Activated T-cell treated with anti-CD3 and anti-CD28 coated beads, Interleukin-2, amount 50 U/mL, for 4 hours (primary cell): ENCODE measurements at places on chromosomes 2 and 18. TPM values are rescaled to one million over a fixed set of nuclear protein-coding genes. Genes with fewer than 3 reads are reported as not detected.

SAG gene
- total RNA-seq, result not detected

MAPK4 gene
- total RNA-seq, result not detected

KCNE4 gene
- total RNA-seq, result not detected

PDE11A gene
- not detected for total RNA-seq

HJURP gene
- 6.2 TPM for total RNA-seq

HAAO gene
- total RNA-seq, result not detected

IL1F10 gene
- not detected for total RNA-seq

- DNase-seq, result peak; percentile 27
These were observed 2.8 kb downstream of the PREPL start for GRCh38 chr2:44358503-44358902.

GRCh38 chr2:133400411-133400810 lies 167.9 kb downstream of the NCKAP5 start:
- DNase-seq, result no peak

DNA sequence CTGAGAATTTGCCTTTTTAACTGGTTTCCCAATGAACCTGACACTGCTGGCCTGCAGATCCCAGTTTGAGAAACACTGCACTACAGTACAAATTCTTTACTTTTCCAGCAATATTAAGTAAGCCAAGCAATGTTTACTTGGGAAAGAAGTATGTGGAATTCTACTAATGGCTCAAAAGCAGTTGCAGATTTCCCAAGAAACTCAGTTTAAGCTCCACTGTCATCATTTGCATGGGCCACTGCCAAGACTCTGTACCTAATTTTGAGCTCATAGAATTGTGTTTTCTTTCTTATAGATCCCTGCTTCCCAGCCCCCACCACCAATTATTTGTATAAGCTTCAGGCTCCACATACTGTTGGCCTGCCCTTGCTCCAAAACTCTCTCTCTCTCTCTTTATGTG lies 676.1 kb downstream of the RNF144A start:
- no peak for DNase-seq

DNA sequence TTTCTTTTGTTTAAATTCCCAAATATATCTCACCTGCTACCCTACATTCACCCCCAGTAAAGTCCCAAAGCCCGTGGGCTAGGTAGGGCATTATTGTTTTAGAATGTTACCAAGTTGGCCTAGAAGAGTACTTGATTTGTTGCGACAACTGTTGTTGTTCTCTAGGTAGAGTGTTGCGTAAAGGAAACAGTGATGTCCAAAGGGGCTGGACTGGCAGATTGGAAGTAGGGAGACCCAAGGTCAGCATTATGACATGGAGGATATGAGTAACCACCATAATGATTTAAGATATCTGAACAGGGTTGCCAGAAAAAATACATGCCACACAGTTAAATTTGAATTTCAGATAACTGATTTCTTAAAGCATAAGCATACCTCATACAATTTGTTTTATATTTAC lies 39.2 kb downstream of the SCN1A start:
- DNase-seq, result no peak

DNA sequence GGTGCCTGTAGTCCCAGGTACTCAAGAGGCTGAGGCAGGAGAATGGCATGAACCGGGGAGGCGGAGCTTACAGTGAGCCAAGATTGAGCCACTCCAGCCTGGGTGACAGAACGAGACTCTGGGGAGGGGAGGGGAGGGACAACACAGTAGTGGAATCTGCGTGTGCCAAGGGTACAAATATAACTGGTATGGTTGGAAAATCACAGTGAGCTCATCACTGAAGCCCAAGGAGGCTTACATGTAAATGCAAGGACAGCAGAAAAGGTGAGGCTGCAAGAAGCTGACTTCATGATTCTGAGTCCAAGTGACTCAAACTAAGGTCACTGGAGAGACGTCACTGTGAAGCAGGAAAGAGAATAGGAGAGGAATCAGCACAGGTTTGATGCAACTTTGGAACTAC lies 9.2 kb downstream of the SEPTIN10 start:
- DNase-seq, result no peak

DNA sequence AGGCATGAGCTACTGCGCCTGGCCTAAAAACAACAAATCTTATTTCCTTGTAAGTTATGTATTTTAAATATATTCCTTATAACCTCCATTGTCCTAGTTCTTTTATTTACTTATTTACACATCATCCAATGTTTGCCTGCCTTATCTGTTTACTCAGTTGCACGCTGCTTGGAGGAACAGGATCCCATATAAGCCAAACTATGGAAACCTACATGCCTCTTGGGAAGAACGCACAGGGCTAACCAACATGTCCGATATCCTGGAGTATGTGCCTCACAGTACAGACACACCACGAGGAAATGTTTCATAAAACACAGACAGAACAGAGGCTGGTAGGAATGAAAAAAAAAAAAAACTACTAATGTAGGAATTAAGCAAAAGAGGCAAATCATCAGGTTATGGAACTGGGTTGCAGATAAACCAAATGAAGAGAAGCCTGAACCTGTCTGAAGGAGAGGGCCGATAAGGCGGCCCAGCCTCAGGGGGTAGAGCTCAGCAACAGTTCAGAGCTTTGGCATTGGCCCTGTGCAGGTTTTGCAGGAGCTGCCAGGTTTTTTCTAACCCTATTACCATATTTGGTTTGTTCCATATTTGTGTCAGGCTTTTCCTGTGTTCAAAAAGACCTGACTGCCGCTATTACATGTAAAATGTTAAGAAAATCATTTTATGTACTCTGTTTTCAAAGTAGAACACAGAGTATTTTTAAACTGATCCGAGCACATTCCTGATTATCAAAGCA lies 19.9 kb upstream of the SP3 start:
- no peak for DNase-seq

- no peak for DNase-seq
These were observed 135.0 kb downstream of the B3GNT2 start for GRCh38 chr2:62330959-62331358.

DNA sequence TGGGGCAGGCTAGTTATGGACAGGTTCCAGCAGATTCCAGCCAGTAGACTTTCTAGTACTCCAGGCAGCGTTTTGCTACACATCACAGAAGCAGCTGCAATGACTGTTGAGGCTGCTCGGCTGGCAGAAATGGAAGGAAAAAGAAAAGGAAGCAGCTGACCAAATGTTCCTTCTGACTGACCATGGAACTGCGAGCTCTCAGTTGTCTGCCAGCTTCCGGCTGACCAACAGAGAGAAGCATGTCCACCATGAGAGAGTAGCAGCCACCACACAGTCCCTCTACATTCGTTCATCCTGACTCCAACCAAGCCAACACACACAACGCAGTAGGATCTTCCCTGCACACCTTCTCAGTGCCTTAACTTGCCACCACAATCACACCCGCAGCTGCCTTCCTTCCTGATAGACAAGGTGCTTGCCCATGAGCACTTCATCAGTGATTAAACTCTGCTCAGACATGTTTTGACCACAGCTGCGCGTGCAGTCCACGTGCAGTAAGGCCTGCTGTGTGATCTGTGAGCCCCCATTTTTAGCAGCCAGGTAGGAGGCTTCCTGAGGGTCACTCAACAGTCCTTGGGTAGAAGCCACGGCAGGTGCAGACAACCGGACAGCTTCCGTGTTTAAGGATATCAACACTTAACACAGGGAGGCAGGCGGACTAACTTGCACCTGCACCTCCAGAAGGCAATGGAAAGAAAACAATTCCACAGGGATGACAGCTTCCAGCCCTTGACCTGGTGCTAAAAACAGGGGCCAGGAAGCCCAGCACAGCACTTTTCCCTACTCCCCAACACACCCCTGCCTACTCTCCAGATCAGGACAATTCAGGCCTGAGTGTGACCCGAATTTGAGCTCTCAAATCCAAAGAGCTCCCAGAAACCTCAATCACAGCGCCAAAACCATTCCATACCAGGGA lies 996 bp downstream of the TGFBRAP1 start:
- DNase-seq, result peak; percentile 8

DNA sequence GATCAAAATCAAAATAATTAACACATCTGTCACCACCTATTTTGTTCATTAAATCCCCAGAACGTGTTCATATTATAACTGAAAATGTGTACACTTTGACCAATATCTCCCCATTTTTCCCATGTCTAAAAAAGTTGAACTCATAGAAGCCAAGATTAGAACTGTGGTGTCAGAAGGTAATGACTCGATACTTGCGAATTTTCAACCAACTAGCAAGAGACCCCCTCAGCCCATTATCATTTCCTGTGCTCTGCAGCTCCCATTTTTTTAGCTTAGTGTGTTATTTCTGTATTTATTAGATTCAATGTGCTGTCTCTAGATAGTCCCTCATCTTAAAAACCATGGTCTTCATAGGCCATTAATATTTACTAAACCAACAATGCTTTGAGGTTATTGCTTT lies 248.7 kb upstream of the PIK3C3 start:
- no peak for DNase-seq

- no peak for DNase-seq
These were observed 51.4 kb downstream of the UXS1 start for GRCh38 chr2:106142683-106143082.

DNA sequence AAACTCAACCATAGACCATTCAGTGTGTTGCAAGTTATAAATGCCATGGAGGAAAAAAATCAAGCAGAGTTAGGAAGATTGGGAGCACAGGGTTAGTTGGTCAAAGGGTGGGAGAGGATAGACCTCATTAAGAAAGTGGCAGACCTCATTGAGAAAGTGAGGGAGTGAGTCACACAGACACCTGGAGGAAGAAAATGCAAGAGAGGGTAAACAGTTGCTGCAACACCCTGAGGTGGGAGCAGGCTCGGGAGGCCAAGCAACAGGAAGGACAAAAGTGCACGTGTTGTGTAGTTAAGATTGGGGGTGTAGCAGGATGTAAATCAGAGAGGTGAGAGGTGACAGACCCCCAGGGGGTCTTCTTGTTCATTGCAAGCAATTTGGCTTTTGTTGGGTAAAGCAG lies 6.4 kb downstream of the IL1RL1 start:
- no peak for DNase-seq

DNA sequence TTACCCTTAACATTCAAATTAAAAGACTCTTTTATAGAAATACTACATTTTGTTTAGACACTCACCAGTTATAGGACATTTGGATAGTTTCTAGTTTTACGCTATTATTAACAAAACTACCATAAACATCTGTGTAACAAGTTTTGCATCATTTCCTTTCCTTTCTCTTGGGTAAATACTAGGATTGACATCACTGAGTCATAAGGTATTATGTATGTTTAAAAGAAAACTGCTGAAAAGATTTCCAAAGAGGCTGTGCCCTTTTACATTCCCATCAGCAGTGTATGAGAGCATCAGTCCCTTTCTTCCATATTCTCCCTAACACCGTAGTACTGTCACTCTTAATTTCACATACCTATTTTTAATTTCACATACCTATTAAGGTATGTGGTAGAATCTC lies 130.6 kb downstream of the USP34 start:
- no peak for DNase-seq

- DNase-seq, result no peak
These were observed 99.3 kb upstream of the FN1 start for GRCh38 chr2:215535125-215535668.

GRCh38 chr2:208064220-208064961 lies 39.1 kb upstream of the PLEKHM3 start:
- DNase-seq, result no peak

- DNase-seq, result no peak
These were observed 80.4 kb upstream of the RAPGEF4 start for GRCh38 chr2:172655091-172655837.

GRCh38 chr18:653512-653911 lies 3.9 kb upstream of the TYMS start:
- no peak for DNase-seq

- DNase-seq, result peak; percentile 30
These were observed 34.9 kb downstream of the RAB10 start for GRCh38 chr2:26068602-26069298.

- DNase-seq, result no peak
These were observed 157.2 kb upstream of the TMEM200C start for GRCh38 chr18:6052449-6052913.

GRCh38 chr18:70166668-70167067 lies 38.8 kb downstream of the RTTN start:
- DNase-seq, result no peak
